ENCODE measurements at places on chromosomes 12 and 14. TPM values are rescaled to one million over a fixed set of nuclear protein-coding genes. Genes with fewer than 3 reads are reported as not detected.

GRCh38 chr12:123389560-123390351 is 5.8 kb downstream of the KMT5A start:
- H3K4me3 ChIP-seq = peak overlapping the region; percentile 60
- no peaks in the 10 kb centered on the region for H3K27me3 ChIP-seq
- peak; percentile 54 for DNase-seq
- H3K4me1 ChIP-seq = peaks cover 34% of the 10 kb centered on the region
- H3K27ac ChIP-seq = peak overlapping the region; percentile 88
- peaks cover 42% of the 10 kb centered on the region for H3K36me3 ChIP-seq

GRCh38 chr12:54004063-54004840 is 4.3 kb downstream of the HOXC9 start:
- peaks cover 84% of the 10 kb centered on the region for H3K27me3 ChIP-seq
- H3K27ac ChIP-seq = no peak overlapping the region
- H3K4me1 ChIP-seq = peaks cover 18% of the 10 kb centered on the region
- no peaks in the 10 kb centered on the region for H3K36me3 ChIP-seq

Gene TMEM132C
- total RNA-seq = 0.82 TPM

Gene OASL
- 0.50 TPM for total RNA-seq

- H3K4me1 ChIP-seq = no peaks in the 10 kb centered on the region
- H3K27ac ChIP-seq = no peak overlapping the region
- no peaks in the 10 kb centered on the region for H3K36me3 ChIP-seq
- H3K27me3 ChIP-seq = no peaks in the 10 kb centered on the region
- no peak for DNase-seq
- H3K4me3 ChIP-seq = no peak overlapping the region
Measured at GRCh38 chr14:35378425-35379233, 25.9 kb downstream of the NFKBIA start.

All from heart left ventricle (tissue), 16 donors.